ENCODE measurements at places on chromosomes 2 and 18. TPM values are rescaled to one million over a fixed set of nuclear protein-coding genes. Genes with fewer than 3 reads are reported as not detected.

NDUFAF7 gene
- 9.2 TPM for total RNA-seq

PSMA8 gene
- not detected for total RNA-seq

PSTPIP2 gene
- 8.9 TPM for total RNA-seq

NOTO gene
- not detected for total RNA-seq

SGPP2 gene
- total RNA-seq: 1.4 TPM

ONECUT2 gene
- 0.15 TPM for total RNA-seq

UGGT1 gene
- 74.0 TPM for total RNA-seq

GCG gene
- not detected for total RNA-seq

PCARE gene
- not detected for total RNA-seq

ITGA6 gene
- total RNA-seq: 382 TPM

IMP4 gene
- total RNA-seq: 63.6 TPM

SMAD7 gene
- 14.7 TPM for total RNA-seq

GKN2 gene
- not detected for total RNA-seq

UGT1A4 gene
- total RNA-seq: 0.12 TPM

SCTR gene
- total RNA-seq: not detected

DNAH6 gene
- total RNA-seq: not detected

ADNP2 gene
- 15.5 TPM for total RNA-seq

HK2 gene
- 9.4 TPM for total RNA-seq

RRM2 gene
- total RNA-seq: 21.4 TPM

ALPI gene
- not detected for total RNA-seq

GPBAR1 gene
- total RNA-seq: 0.35 TPM

GBX2 gene
- 5.3 TPM for total RNA-seq

CERKL gene
- total RNA-seq: not detected

PAX3 gene
- total RNA-seq: not detected

BBS5 gene
- 5.5 TPM for total RNA-seq

DYNAP gene
- total RNA-seq: not detected

CFAP65 gene
- total RNA-seq: not detected

C2orf81 gene
- total RNA-seq: 0.34 TPM

CROCC2 gene
- not detected for total RNA-seq

ANKRD23 gene
- 1.6 TPM for total RNA-seq

CDK15 gene
- 1.6 TPM for total RNA-seq

GPR45 gene
- total RNA-seq: not detected

TCF4 gene
- 344 TPM for total RNA-seq

BCL2 gene
- 2.2 TPM for total RNA-seq

CAPN14 gene
- total RNA-seq: 0.15 TPM

UNC80 gene
- 0.06 TPM for total RNA-seq

TSPYL6 gene
- total RNA-seq: 0.06 TPM

REL gene
- 17.3 TPM for total RNA-seq

MRPL19 gene
- total RNA-seq: 42.4 TPM

PGAP1 gene
- 7.6 TPM for total RNA-seq

ACTG2 gene
- not detected for total RNA-seq

IKZF2 gene
- 3.3 TPM for total RNA-seq

SNTG2 gene
- 1.5 TPM for total RNA-seq

RAD51AP2 gene
- not detected for total RNA-seq

DSG4 gene
- not detected for total RNA-seq

BMP10 gene
- total RNA-seq: not detected

RGPD3 gene
- 0.05 TPM for total RNA-seq

ALPP gene
- not detected for total RNA-seq

TCF23 gene
- total RNA-seq: not detected

PPP1R1C gene
- 0.93 TPM for total RNA-seq

CCDC148 gene
- total RNA-seq: 1.2 TPM

ATOH8 gene
- 3.4 TPM for total RNA-seq

XDH gene
- total RNA-seq: 0.05 TPM

DLGAP1 gene
- total RNA-seq: 1.6 TPM

SPTBN1 gene
- total RNA-seq: 680 TPM

HOXD1 gene
- 19.0 TPM for total RNA-seq
